NCI-H2227 treated with DMSO at 0.1 percent for 48 hours (cell line): ENCODE measurements at places on chromosomes 7 and 10.

DNA sequence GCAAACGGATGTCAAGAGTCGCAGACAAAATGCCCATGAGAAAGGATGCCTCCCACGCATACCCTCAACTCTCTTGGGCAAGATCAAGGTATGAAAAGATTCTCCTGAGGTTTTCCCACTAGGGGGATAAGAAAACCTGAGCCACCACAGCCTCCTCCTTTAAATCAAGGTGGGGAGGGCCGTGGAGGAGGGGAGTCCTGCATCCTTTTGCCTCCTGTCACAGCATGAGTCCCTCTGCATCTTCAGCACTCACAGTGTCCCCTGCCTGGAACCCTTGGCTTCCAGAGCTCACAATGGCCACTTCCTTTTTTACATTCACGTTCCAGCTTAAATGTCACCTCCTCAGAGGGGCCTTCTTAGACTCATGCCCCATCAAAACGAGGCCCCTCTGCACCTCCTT is 207.6 kb downstream of the GLI3 start:
- no peak for DNase-seq

GRCh38 chr7:155749578-155749977 is 62.7 kb downstream of the SHH start:
- DNase-seq, result no peak

GRCh38 chr10:130360826-130361311 is 224.7 kb downstream of the GLRX3 start:
- no peak for DNase-seq

- DNase-seq, result no peak
Measured at GRCh38 chr10:79153745-79154144, 85.0 kb downstream of the ZMIZ1 start.

- no peak for DNase-seq
Measured at GRCh38 chr7:143265017-143265693, 1.9 kb downstream of the GSTK1 start.

- DNase-seq, result no peak
Measured at GRCh38 chr10:61642676-61643075, 20.1 kb upstream of the CABCOCO1 start.
